ENCODE measurements at places on chromosomes 1 and 21.

- DNase-seq: no peak
These were observed 1.0 kb downstream of the TP53BP2 start for GRCh38 chr1:223844787-223845036.

DNA sequence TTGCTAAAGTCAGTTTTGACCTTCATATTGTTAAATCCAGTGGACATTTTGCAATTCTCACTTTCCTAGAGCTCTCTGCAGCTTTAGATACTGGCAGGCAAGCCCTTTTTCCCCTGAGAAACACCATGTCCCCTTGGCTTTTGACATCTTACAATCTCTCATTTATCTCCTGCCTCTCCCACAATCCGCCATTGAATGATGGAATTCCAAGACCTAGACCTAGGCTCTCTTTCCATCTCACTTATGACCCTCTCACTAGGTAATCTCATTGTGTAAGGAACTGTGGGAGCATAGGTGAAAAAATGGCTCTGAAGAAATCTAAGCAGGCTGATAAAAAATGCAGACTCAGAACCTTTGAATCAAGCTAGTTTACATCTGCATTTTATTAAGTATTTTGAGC, 2.0 kb downstream of the KYAT3 start:
- DNase-seq: no peak

- DNase-seq: no peak
These were observed 14.8 kb upstream of the GBP5 start for GRCh38 chr1:89287181-89288050.

DNA sequence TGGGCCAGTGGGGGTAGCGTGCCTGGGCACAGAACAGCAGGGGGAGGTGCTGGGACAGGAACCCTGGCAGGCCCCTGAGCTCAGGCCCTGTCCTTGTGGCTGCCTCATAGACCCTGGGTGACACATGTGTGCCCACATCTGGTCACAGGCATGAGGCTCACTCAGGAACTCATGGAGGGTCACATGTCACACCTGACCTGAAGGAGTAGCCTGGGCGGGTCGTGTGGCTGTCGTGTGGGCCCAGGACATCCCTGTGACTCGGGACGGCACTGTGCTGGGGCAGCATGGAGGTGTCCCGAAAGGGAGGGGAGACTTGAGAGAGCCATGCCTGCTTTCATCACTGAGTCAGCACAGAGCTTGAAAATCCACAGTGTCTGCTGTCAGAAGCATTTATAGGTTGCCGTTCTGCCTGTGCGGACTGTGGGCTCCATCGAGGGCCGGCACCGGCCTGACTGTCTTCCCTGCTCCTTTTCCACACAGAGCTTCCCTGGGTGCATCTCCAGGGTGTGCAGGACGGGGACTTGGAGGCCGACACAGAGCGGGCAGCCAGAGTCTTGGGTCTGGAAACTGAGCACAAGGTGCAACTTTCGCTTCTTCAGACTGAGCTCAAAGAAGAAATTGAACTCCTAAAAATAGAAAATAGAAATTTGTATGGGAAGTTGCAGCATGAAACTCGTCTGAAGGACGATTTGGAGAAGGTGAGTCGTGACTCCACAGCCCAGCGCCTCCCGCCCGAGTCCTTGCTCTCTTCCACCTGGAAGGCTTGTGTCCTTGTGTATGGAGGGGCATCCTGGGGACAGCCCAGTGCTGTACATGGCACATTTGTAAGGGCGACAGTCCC, 32.8 kb downstream of the PCNT start:
- DNase-seq: no peak

GRCh38 chr1:98669355-98670296, 8.1 kb downstream of the SNX7 start:
- DNase-seq: peak; percentile 69

- no peak for DNase-seq
These were observed 15.0 kb downstream of the PDE9A start for GRCh38 chr21:42668298-42668992.

DNA sequence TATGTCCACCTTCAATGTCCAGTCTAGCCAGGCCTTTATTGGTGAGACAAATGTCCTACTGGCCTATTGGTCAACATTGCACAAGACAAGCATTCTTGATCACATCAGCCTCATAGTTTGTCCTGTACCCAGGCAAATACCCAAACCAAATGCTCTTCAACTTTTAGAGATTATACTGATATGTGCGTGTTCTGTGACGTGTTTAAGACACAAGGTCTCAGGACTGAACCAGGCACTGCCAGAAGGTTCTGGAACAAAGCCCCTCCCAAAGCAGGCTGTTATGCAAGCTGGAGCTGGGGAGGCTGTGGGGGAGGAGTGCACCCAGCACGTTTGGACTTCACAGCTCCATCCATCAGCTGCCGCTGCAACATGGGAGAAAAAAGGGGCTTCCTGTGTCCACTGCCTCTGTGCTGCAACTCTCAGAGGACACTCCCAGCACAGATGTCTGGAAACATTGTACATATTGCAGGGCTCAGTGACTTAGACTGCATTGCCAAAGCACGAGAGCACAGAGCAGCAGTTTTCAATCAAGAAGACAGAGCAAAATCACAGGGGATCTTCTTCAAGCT, 45.9 kb downstream of the NID1 start:
- DNase-seq: peak; percentile 74

GRCh38 chr1:37734629-37735591, 30.0 kb downstream of the EPHA10 start:
- no peak for DNase-seq

- DNase-seq: peak; percentile 60
These were observed 41.3 kb upstream of the OSBPL9 start for GRCh38 chr1:51575406-51576084.

DNA sequence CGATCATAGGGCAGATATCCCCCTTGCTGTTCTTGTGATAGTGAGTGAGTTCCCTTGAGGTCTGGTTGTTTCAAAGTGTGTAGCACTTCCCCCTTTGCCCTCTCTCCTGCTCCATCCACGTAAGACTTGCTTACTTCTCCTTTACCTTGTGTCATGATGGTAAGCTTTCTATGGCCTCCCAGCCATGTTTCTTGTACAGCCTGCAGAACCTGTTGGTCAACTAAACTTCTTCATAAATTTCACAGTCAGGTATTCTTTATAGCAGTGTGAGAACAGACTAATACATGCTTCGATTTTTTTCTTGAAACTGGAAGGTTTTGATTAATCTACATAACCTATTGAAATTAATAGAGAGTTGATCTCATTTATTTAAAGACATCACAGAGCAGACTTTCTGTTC, 302.5 kb upstream of the PBX1 start:
- no peak for DNase-seq

GRCh38 chr1:116165572-116165971, 54.4 kb downstream of the MAB21L3 start:
- DNase-seq: no peak

- DNase-seq: no peak
These were observed 11.8 kb downstream of the RTCA start for GRCh38 chr1:100277866-100278265.

DNA sequence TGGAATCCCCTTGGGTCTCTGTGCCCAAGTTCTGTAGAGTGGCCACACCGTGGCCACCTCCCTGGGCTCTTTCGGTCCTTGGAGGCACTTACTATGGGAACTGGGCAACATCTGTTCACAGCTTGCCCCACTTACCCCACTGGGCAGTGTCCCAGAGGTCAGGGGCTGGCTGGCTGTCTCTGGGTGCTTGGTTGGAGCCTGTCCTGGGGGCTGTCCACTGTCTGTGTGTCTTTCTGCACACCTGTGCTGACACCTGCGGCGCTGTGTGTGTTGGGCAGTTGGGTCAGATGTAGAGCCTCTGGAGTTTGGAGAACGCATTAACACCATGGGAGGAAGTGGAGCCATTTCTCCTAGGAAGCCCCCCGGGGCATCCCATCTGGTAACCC, 1.3 kb upstream of the TMEM54 start:
- no peak for DNase-seq

- no peak for DNase-seq
These were observed 29.2 kb upstream of the POFUT2 start for GRCh38 chr21:45316871-45317397.

GRCh38 chr1:3244025-3244926, 175.3 kb downstream of the PRDM16 start:
- no peak for DNase-seq

DNA sequence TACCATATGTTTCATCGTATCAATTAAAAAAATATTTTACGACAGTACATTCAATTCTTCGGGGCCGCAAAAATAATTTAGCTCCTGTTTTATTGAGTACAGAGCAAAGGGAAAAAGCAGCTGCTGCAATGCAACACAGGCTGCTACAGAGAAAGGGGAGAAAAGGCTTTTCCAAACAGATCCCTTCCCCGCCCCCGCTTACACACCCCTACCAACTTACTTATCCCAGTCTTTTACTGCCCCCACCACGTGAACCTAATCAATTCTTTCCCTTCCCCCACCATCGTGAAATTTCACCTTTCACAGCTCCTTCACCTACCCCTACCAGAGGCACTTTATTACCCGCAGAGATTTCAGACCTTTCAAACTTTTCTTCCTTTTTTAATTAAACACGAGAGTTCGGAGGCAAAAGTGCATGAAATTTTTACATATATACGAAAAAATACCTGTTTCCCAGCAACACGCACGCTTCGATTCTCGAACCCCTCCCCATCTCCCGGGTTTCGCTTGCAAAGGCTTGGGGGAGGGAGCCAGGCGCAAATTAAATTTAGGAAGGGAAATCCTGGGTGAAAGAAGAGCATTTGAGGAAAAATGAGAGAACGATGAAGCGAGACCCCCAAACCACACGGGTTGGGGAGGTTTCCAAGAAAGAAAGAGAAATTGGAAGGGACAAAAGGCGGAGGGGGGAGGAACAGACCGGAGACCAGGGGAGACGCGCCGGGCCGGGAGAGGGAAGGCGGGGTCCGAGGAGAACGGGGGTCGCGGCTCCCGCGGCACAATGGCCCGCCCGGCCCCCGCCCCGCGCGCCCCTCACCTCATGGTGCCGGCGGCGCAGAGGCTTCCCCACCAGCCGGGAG, 823 bp downstream of the ENAH start:
- peak; percentile 28 for DNase-seq

GRCh38 chr21:42190486-42190863, 28.5 kb upstream of the ABCG1 start:
- DNase-seq: no peak

DNA sequence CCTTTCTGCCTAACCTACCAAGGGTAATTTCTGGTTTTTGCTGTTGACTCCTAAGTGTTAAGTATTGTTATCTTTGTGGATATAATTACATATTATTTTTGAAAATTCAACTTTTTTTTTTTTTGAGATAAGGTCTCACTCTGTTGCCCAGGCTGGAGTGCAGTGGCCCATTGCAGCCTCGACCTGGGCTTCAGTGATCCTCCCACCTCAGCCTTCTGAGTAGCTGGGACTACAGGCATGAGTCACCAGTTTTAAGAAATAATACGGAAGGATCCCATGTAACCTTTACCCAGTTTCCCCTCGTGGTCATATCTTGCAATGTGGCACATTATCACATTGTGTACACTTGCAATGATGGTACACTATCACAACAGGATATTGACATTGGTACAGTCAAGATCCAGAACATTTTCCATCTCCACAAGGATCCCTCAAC, 3.1 kb downstream of the CHD1L start:
- no peak for DNase-seq

GRCh38 chr21:44907225-44907965, 13.3 kb downstream of the ITGB2 start:
- no peak for DNase-seq

GRCh38 chr1:175891783-175892309, 148.5 kb upstream of the TNR start:
- DNase-seq: no peak

DNA sequence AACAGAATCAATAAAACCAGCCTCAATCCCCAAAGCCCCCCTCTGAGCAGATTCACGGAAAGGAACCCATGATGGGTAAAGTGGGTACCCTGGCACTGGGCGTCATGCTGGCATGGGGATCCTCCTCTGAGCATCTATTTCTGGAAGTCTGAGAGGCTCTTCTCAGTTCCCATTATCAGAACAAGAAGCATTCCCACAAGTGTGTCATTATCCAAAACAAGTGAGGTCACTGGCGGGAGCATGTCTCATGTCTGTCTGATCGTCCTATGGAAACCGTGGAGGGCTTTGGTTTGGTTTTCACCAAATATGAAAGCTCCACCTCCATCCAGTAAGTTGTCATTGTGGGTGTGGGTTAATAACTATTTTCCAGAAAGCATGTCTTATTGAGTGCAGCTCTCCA, 70.7 kb downstream of the PGM1 start:
- no peak for DNase-seq

GRCh38 chr1:2930913-2931723, 90.1 kb upstream of the ACTRT2 start:
- no peak for DNase-seq

GRCh38 chr1:121483961-121484424, 299.2 kb downstream of the SRGAP2C start:
- peak; percentile 93 for DNase-seq

DNA sequence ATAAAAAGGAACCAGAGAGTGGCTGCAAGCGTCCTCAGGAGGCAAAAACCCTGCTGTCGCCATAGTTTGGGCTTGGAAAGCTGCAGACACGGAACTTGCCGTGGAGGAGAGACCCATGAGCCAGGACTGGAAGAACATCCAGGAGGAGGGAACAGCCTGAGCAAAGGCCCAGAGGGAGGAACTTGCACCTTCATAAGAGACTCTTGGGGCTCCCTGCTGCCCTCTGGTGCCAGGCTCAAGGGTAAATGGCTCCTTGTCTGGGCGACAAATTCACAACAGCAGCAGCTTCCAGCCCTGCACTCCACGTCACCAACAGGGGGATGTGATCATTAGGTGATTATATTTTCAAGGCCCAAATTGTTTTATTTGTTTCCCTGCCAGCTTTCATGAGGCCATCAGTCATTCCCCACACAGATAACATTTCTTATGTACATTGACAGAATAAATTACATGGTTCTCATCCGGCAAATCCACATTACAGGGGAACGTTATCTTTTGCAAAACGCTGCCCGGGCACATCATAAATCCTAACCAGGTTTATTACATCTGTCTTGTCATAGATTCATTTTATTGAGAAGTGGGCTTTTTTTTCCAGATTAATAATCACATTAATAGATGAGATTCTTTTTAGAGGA, 143.0 kb upstream of the GRIK3 start:
- peak; percentile 4 for DNase-seq
